ENCODE measurements at places on chromosomes 6 and 20.
A peak's percentile ranks its signal among the peaks of the same experiment; 100 is the strongest.

- no peak for DNase-seq
- no peaks in the 10 kb centered on the region for H3K4me1 ChIP-seq
- H3K36me3 ChIP-seq, result peaks cover 6% of the 10 kb centered on the region
- H3K27ac ChIP-seq, result no peak overlapping the region
Observed at GRCh38 chr6:89034586-89035251, 45.8 kb upstream of the PNRC1 start.

DNA sequence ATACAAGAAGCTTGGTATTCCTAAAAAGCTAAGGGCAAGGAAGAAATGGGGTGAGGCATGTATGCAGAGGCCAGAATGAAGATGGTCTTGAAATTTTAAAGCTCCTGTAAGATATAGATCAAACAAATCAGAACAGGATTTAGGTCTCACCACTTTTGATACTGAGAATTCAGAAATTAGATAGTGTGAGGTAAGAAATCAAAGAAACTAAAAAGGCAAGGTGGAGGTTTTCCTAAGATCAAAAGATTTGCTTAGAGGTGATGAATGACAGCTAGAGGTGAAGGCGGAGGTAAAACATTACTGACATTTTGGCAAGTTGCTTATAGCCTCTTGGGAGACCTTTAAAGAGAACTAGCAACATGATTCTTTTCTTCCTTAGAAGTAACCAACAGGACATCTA lies 225.2 kb upstream of the SGK1 start:
- no peak for DNase-seq
- no peak overlapping the region for H3K27ac ChIP-seq
- H3K27me3 ChIP-seq, result peaks cover 5% of the 10 kb centered on the region
- H3K36me3 ChIP-seq, result no peaks in the 10 kb centered on the region
- H3K4me1 ChIP-seq, result peaks cover 24% of the 10 kb centered on the region
- H3K4me3 ChIP-seq, result no peak overlapping the region

- H3K4me1 ChIP-seq, result no peaks in the 10 kb centered on the region
- H3K27ac ChIP-seq, result no peak overlapping the region
Observed at GRCh38 chr20:7741866-7742265, 198.4 kb downstream of the HAO1 start.

DNA sequence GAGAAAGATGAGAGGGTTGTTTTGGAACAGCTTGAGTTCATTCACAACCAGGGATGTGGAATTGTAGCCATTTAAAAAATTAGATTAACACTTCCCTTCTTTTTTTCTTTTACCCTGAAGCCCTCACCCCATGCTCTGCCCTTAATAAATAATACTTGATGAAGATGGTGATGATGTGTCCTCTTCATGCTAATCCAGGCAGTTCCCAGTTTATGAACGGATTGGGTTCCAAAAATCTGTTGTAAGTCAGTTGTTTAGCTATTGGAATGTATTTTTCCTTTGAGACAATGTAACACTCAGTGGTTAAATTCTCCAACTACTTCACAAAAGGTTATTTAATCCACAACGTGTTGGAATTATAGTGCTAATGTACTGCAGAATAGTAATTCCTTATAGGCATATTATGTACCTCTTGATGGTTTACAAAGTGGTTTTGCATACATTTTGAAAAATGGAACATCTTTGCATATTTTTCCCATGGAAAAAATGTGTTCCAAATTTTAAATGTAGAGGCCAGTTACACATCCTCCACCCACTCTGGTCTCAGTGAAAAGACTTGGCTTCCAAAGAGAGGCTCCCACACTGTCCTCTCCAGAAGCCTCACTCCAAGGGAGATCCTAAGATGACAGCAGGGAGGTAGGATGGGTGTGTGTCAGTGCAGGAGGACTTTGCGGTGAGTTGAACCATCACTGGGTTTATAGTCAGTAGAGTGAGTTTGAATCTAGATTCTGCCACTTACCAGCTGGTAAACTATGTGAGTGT lies 45.8 kb upstream of the CEP162 start:
- no peaks in the 10 kb centered on the region for H3K4me1 ChIP-seq
- no peak overlapping the region for H3K4me3 ChIP-seq
- no peaks in the 10 kb centered on the region for H3K36me3 ChIP-seq

DNA sequence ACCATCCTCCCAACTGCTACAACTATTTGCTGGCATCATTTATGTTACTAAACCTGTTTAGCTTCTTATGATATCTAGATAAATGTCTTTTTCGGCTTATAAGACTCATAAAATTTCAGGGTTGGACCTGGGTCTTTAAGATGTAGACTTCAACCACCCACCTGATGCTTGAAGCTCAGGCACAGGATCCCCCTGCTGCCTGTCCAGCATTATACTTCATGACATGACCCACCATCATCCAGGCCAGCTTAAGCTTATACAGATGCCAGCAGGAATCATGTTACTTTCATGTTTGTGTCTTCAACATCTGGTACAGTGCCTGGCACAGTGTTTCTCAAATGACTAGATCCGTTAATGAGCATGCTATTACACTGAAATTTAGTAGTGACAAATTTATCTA lies 47.4 kb downstream of the SLC17A5 start:
- no peak overlapping the region for H3K27ac ChIP-seq
- H3K36me3 ChIP-seq, result peaks cover 14% of the 10 kb centered on the region
- H3K4me1 ChIP-seq, result peaks cover 4% of the 10 kb centered on the region
- H3K27me3 ChIP-seq, result no peaks in the 10 kb centered on the region

GRCh38 chr20:56469077-56469449 lies 636 bp downstream of the RTF2 start:
- H3K4me1 ChIP-seq, result peaks cover 31% of the 10 kb centered on the region
- H3K27me3 ChIP-seq, result no peaks in the 10 kb centered on the region
- peaks cover 17% of the 10 kb centered on the region for H3K36me3 ChIP-seq

GRCh38 chr20:63009988-63010769 lies 3.4 kb upstream of the BHLHE23 start:
- H3K27me3 ChIP-seq, result peaks cover 43% of the 10 kb centered on the region
- H3K4me3 ChIP-seq, result peak overlapping the region; percentile 66
- H3K27ac ChIP-seq, result peak overlapping the region; percentile 61
- peak; percentile 95 for DNase-seq

DNA sequence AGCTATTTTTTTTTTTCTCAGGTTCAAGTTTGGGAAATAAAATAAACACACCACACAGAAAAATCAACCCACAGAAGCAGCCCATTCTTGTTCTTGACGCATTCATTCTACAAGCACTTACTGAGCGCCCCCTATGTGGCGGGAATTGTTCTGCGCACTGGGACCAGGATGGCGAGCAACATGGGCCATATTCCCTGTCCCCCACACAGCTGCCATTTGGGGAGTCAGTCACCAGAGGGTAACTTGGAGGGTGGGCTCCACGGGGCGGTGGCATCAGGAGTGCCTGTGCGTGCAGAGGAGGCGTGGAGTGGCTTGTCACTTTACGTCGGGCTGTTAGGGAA lies 185.0 kb upstream of the PDE10A start:
- H3K27ac ChIP-seq, result no peak overlapping the region
- H3K27me3 ChIP-seq, result peaks cover 66% of the 10 kb centered on the region
- no peak for DNase-seq
- no peaks in the 10 kb centered on the region for H3K36me3 ChIP-seq
- H3K4me1 ChIP-seq, result peaks cover 10% of the 10 kb centered on the region
